ENCODE measurements at places on chromosomes 1 and 21. TPM values are rescaled to one million over a fixed set of nuclear protein-coding genes. Genes with fewer than 3 reads are reported as not detected.

- no peak for DNase-seq
Observed at GRCh38 chr1:22238356-22239224, 95.7 kb upstream of the WNT4 start.

Gene ATP1A4
- not detected for total RNA-seq

DNA sequence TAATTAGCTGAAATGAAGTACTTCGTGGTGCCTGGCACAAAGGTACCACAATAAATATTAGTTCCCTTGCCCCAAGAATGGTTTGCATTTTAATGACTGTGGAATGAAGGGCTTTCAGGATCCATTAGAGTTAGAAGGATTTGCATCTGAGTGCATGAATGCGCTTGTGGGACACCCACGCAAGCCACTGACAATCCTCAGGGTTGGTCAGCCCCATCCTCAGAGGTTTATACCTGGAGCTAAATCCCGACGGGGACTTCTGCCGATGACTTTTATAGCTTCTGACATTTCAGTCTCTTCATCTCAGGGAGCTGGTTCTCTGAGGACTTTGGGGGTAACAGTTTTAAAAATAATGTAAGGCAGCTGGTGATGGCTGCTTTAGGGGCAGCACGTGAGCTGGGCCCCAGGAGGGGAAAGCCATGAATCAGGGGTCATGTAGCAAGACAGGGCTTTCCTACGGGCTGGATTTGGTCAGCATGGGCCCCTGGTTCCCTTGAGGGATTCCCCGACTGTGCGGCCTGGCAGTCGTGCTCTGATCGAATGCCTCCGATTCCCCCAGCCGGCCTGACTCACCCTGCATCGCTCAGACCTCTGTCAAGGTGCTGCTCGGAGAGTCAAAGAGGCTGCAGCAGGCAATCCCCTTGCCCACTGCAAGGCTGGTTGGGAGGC lies 20.8 kb upstream of the IL10 start:
- DNase-seq: no peak

Gene LGR6
- 0.08 TPM for total RNA-seq

Gene CDA
- total RNA-seq: not detected

DNA sequence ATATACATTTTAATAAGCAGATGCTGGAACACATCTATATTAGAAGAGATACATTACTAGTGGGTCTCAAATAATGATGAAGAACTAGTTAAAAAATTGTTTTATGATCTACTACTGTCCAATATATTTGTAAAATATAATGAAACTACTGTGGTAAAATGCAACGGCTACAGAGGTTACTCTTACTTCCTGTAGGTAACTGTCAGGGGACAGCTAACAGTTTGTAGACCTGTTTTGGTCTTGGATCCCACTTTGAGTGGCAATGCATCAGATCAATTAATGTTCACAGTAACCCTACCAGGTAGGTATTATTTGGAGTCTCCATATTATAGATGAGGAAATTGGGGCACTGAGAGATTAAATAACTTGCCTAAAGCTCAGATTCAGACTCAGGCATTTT lies 26.7 kb upstream of the MYSM1 start:
- no peak for DNase-seq

GRCh38 chr1:158101455-158101854 lies 79.2 kb upstream of the CD1D start:
- DNase-seq: no peak

Gene A3GALT2
- total RNA-seq: not detected

GRCh38 chr1:25760871-25761270 lies 39.1 kb upstream of the SELENON start:
- DNase-seq: no peak

GRCh38 chr1:79588719-79589118 lies 582.2 kb upstream of the ADGRL4 start:
- no peak for DNase-seq

DNA sequence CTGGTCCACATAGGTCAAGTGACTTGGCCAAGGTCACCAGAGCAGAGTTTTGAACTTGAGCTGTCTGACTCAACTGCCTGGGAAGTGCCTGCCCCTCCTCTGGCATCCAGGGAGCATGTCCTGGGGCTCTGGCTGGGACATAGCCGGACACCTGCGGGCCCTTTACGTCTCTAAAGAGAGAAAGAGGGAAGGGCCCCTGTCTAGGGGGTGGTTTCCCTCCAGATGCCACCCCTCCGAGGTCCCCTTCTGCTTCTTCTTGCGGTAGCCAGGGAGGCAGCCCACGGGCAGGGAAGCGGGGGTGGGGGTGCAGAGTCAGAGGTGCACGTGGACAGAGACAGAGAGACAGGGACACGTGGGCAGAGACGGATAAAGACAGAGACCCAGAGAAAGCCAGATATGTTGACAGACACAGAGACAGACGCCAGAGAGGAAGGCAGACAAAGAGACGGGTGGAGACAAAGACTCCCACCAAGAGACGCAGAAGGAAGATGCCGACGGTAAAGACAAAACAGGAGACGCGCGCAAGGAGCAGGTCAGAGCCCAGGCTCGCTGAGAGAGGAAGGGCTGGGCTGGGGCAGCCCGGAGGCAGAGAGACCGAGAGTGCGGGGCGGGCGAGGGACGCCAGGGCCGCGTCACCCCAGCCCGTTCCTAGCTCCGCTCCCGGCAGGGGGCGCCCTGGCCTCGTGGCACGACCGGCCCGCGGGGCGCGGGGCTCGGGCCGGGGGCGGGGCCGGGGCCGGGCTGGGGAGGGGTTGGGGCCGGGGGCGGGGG lies 458 bp upstream of the ALPL start:
- peak; percentile 58 for DNase-seq

DNA sequence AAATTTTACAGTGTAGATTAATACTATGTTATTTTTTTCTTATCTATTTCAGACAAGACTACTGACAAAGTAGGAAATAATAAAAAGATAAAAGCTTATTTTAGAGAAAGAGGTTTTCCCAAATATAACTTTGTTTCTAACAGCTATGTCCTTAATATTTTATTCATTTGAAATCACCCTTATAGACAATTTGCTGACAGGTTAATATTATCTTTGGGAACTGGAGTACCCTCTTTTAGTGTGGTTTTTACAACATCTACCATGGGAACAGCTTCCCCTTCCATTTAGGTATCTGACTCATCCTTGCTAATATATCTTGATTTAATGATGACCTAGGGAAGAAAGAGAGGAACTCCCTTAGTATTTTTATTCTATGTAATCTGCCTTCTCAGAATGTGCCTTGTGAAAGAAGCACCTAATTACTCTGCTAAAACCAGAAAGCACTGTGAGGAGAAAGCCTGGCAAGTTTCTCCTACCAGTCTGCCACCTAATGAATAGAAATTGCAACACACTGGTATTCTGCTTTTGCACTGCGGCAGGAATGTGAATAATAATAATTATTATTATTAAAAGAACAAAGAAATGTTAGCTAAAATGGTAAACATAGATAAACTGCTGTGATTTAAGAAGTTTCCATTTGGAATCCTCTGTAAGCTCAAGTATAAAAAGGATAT lies 192.8 kb downstream of the PDE4B start:
- DNase-seq: no peak

GRCh38 chr1:151530461-151530860 lies 9.6 kb upstream of the TUFT1 start:
- DNase-seq: no peak

DNA sequence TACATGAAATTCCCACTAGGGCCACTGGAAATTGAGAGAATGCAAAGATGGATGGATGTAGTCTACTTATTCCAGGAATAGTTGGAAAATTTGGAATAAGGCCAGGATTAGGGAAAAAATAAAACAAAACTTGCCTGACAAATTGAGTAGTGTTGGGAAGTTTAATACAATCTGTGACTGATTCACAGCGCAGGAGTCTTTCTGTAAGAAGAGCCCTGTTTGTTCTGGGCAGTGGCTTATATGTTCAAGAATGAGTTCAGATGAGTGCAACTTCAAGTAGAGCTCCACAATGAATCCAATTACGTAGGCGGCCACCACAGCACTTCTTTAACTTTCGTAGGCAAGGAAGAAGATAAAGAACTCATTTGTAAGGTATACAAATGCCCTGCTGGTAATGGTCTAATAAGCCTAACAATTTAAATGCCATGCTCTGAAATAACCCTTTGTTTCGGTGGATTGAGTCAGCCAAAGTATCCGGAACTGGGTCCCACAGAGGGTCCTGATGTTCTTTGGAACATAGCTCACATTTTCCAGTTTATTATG lies 47.1 kb upstream of the KCNE1 start:
- DNase-seq: no peak

Gene BEST4
- total RNA-seq: 0.42 TPM

DNA sequence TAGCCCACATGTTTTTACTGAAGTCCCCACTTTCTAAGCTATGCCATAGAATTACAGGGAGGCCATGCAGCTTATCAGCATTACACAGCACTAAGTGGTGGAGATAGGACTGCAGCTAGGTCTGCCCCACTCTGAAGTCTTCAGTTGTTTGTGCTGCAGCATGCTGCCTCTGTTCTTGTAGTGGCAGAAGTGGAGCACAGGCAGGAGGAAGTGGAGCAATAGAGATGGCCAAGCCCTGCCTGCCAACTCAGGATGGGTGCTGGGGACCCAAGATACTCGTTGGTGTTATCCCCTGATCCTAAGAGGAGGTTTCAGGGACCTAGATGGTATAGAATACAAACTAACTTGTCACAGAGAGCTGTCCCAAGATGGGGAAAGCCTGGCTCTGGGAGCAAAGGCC lies 12.9 kb downstream of the MRPL37 start:
- DNase-seq: no peak

- no peak for DNase-seq
Observed at GRCh38 chr21:38669186-38669585, 136.5 kb upstream of the ETS2 start.

DNA sequence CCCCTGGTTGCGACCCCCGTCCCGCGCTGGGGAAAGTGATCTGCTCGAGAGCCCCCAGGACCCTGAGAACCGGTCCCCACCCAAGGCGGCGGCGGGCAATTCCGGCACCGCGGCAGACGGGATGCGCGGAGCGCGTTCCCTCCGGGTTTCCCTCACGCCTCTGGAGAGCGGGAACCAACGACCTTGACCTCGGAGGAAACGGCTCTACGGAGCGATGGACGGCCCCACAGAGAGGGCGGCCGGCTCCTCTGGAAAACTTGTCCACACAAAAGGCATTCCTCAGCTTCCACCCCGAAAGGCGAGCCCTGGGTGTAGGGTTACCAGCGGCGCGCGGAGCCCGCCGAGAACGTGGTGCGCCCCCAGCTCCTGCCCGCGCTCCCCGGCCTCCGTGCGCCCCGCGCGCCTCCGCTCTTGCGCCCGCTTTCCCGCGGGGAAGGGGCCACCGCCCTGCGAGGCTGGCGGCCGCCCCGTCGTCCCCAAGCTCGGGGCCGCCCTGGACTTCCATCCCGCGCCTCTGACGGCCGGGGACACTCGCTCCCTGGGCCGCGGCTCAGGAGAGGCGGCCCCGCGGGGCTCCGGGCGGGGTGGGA lies 391 bp upstream of the KIAA1614 start:
- no peak for DNase-seq

DNA sequence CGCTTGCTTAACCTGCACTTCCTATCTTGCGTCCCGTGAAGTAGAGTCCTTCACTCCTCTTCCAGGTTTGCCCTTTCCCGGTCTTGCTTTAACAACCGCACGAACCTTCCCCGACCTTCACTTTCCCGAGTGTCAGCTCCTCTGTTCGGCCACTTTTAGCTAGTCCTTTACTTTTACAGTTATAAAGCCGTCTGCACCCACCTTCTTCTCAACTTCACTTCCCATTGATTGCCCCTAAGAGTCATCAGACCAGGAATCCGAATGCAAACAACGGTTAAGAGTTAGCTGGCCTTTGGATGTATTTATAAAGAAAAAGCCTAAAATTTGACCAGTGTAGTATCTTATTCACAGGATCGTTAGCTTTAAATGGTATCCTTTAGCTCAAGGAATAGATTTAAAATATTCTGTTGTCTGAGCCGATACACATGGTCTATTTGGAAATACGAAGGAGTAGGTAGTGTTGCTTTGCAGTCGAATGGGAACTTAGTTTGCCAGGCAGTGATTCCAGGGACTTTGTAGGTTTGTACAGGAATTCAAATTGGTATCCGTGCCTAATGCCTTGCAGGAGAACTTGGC lies 1.4 kb downstream of the PPP2R5A start:
- DNase-seq: no peak

GRCh38 chr1:13830616-13831280 lies 130.8 kb downstream of the PRDM2 start:
- DNase-seq: no peak

DNA sequence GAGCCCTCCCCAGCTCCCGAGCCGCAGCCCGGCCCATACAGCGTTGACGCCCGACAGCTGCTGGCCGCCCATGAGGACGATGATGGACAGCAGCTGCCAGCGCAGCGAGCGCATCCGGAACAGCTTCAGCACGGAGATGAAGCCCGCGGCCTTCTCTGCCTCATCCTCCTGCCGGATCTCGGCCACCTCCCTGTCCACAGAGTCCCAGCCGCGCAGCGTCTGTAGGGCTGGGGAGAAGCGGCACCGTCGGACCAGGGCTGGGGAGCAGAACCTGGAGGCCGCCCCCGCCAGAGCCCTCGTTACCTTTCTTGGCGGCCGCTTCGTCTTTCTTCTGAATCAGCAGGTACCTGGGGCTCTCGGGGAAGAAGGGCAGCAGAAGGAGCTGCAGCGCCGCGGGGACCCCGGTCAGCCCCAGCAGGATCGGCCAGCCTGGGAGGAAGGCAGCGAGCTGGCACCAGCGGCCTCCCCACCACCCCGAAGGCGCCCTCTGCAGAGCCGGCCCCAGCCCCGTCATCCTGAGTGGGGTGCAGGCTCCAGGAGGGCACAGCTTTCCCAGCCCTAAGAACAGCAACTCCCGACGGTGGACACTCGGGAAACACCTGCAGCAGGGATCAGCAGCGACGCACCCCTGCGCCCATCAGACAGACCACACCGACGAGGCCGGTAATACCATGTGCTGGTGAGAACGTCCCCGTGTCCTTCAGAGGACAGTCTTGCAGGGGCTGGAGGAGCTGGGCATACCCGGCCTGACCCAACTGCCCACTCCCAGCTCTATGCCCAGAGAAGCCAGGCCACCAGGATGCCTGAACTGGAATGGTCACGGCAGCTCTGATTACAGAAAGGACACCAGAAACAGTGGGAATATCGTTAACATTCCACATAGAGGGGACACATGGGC lies 13.8 kb upstream of the SLC2A7 start:
- DNase-seq: no peak

Gene KLF17
- total RNA-seq: not detected

Gene ETV3L
- total RNA-seq: not detected

Gene ZBTB7B
- 42.5 TPM for total RNA-seq

- no peak for DNase-seq
Observed at GRCh38 chr1:87795615-87796337, 467.1 kb downstream of the LMO4 start.

DNA sequence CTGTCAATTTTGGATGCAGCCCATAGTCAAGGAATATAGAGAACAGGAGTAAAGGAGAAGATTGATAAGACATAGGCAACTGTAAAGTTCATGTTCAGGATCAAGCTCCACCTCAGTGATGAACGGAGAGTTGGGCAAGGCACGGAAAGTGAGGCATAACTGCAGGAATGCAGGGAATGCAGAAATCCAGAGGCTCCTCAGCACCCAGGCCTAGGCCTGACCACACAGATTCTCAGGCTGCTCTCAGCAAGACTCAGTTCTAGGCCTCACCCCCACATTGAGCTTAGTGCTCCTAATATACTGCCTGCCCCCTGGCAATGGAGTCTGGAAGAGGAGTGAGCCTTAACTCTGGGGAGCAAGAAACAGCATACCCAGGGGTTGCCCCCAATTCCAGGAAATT lies 36.3 kb upstream of the S1PR1 start:
- DNase-seq: no peak

Gene RAB7B
- not detected for total RNA-seq

- no peak for DNase-seq
Observed at GRCh38 chr1:44420535-44420934, 15.5 kb downstream of the RNF220 start.

Gene TBX19
- total RNA-seq: 2.1 TPM

- DNase-seq: no peak
Observed at GRCh38 chr1:214379236-214379970, 98.4 kb downstream of the SMYD2 start.
